Colonic mucosa (tissue), 4 donors: ENCODE measurements at places on chromosomes 7 and 10. TPM values are rescaled to one million over a fixed set of nuclear protein-coding genes. Genes with fewer than 3 reads are reported as not detected.

DRGX gene
- total RNA-seq = not detected

GIMAP7 gene
- total RNA-seq = 4.8 TPM

WDFY4 gene
- total RNA-seq = 1.6 TPM

SPDYE9 gene
- total RNA-seq = not detected

INMT gene
- 6.0 TPM for total RNA-seq

CALCR gene
- not detected for total RNA-seq

FAM237B gene
- not detected for total RNA-seq

UNCX gene
- not detected for total RNA-seq

RAMP3 gene
- total RNA-seq = 7.2 TPM

ZKSCAN1 gene
- 147 TPM for total RNA-seq

SUGCT gene
- total RNA-seq = 15.1 TPM

GRCh38 chr10:45375101-45375500 is 1.1 kb downstream of the ALOX5 start:
- H3K4me3 ChIP-seq = peak overlapping the region; percentile 38
- H3K27ac ChIP-seq = no peak overlapping the region
- peaks cover 25% of the 10 kb centered on the region for H3K27me3 ChIP-seq
- H3K4me1 ChIP-seq = no peaks in the 10 kb centered on the region

- H3K27ac ChIP-seq = no peak overlapping the region
- DNase-seq = no peak
- H3K36me3 ChIP-seq = no peaks in the 10 kb centered on the region
- no peaks in the 10 kb centered on the region for H3K27me3 ChIP-seq
- H3K4me3 ChIP-seq = peak overlapping the region; percentile 45
These were observed 571 bp upstream of the PRKAR2B start for GRCh38 chr7:107043921-107044346.

DNA sequence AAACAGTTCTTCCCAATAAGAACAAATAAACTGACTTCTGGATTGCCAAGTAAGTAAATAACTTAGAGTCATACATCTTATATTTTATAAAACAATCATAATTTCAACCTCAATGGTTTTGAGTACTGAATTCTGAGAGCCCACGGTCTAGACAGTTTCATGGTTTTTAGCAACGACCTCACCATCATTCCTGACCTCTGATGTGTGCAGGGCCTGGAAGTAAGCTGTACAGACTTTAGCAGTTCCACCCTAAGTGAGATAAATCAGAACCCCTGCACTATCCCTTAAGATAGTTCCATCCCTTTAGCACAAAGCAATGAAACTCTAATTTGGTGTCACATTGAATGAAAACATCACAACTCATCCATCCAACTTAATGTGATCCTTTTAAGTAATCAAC is 86.0 kb downstream of the NEBL start:
- no peak for DNase-seq
- H3K27me3 ChIP-seq = no peaks in the 10 kb centered on the region
- H3K27ac ChIP-seq = no peak overlapping the region
- H3K4me1 ChIP-seq = no peaks in the 10 kb centered on the region
- H3K36me3 ChIP-seq = no peaks in the 10 kb centered on the region

- H3K36me3 ChIP-seq = no peaks in the 10 kb centered on the region
- no peak overlapping the region for H3K4me3 ChIP-seq
- H3K4me1 ChIP-seq = no peaks in the 10 kb centered on the region
- no peak for DNase-seq
- H3K27ac ChIP-seq = no peak overlapping the region
- no peaks in the 10 kb centered on the region for H3K27me3 ChIP-seq
These were observed 244.6 kb upstream of the MGMT start for GRCh38 chr10:129222436-129222835.

GRCh38 chr10:6395606-6396005 is 184.5 kb downstream of the PRKCQ start:
- H3K27ac ChIP-seq = no peak overlapping the region
- H3K36me3 ChIP-seq = no peaks in the 10 kb centered on the region
- no peak for DNase-seq
- no peak overlapping the region for H3K4me3 ChIP-seq

GRCh38 chr10:110978204-110978603 is 58.8 kb downstream of the SHOC2 start:
- no peak for DNase-seq
- no peak overlapping the region for H3K27ac ChIP-seq
- no peaks in the 10 kb centered on the region for H3K36me3 ChIP-seq
- H3K4me1 ChIP-seq = no peaks in the 10 kb centered on the region

DNA sequence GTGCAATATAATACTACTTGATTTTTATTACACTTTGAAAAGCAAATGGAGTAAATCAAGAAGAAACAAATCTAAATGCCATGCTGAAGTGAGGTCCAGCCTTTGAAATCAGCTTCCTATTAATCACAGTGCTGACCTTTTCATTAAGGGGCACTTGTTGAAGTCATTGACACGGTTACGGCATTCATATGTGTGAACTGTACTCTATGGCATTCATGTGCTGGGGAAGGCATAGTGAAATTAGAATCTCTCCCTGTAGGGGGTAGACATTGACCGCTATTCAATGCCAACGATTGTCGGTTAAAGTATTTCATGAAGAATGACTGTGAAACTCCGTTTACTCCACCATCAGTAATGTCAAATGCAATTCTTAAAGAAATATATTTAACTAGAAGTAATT is 296.1 kb upstream of the SEMA3A start:
- H3K36me3 ChIP-seq = no peaks in the 10 kb centered on the region
- no peaks in the 10 kb centered on the region for H3K4me1 ChIP-seq
- H3K4me3 ChIP-seq = no peak overlapping the region
- no peak for DNase-seq
- H3K27me3 ChIP-seq = no peaks in the 10 kb centered on the region
- no peak overlapping the region for H3K27ac ChIP-seq

DNA sequence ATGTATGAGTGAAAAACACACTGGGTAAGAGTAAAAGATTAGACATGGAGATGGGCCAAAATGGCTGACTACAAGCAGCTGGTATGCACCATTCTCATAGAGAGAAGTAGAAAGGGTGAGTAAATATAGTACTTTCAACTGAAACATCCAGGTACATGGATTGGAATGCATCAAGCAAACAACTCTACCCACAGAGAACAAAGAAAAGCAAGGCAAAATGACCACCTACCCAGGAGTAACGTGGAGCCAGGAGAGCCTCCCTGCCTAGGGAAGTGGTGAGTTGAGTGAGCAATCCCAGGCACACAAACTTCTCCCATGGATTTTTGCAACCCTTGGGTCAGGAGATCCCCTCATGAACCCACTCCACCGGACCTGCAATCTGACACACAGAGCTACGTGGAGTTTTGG is 212.8 kb downstream of the PTN start:
- no peaks in the 10 kb centered on the region for H3K27me3 ChIP-seq
- DNase-seq = no peak
- no peaks in the 10 kb centered on the region for H3K4me1 ChIP-seq
- no peaks in the 10 kb centered on the region for H3K36me3 ChIP-seq

- H3K27ac ChIP-seq = no peak overlapping the region
- peak; percentile 15 for DNase-seq
- H3K4me1 ChIP-seq = no peaks in the 10 kb centered on the region
- H3K27me3 ChIP-seq = no peaks in the 10 kb centered on the region
- H3K36me3 ChIP-seq = no peaks in the 10 kb centered on the region
- H3K4me3 ChIP-seq = no peak overlapping the region
These were observed 97.4 kb downstream of the FOXL3 start for GRCh38 chr7:387132-388022.

GRCh38 chr7:100752994-100753393 is 19.6 kb downstream of the ZAN start:
- no peak overlapping the region for H3K27ac ChIP-seq
- H3K36me3 ChIP-seq = no peaks in the 10 kb centered on the region
- no peaks in the 10 kb centered on the region for H3K27me3 ChIP-seq
- no peak overlapping the region for H3K4me3 ChIP-seq
- DNase-seq = no peak

GRCh38 chr7:42628054-42628453 is 283.8 kb downstream of the C7orf25 start:
- H3K36me3 ChIP-seq = no peaks in the 10 kb centered on the region
- DNase-seq = no peak
- H3K4me3 ChIP-seq = no peak overlapping the region
- H3K27me3 ChIP-seq = no peaks in the 10 kb centered on the region
- no peaks in the 10 kb centered on the region for H3K4me1 ChIP-seq

GRCh38 chr7:149373089-149373488 is 87.8 kb downstream of the ZNF777 start:
- no peak overlapping the region for H3K27ac ChIP-seq
- no peaks in the 10 kb centered on the region for H3K27me3 ChIP-seq

- no peaks in the 10 kb centered on the region for H3K4me1 ChIP-seq
- H3K27me3 ChIP-seq = no peaks in the 10 kb centered on the region
- no peak overlapping the region for H3K27ac ChIP-seq
- no peaks in the 10 kb centered on the region for H3K36me3 ChIP-seq
- DNase-seq = no peak
These were observed 133.8 kb upstream of the PRSS1 start for GRCh38 chr7:142615508-142615907.

GRCh38 chr10:77726732-77727131 is 89.1 kb upstream of the KCNMA1 start:
- H3K27ac ChIP-seq = no peak overlapping the region
- H3K27me3 ChIP-seq = no peaks in the 10 kb centered on the region
- no peak overlapping the region for H3K4me3 ChIP-seq
- no peaks in the 10 kb centered on the region for H3K4me1 ChIP-seq
- no peaks in the 10 kb centered on the region for H3K36me3 ChIP-seq
- DNase-seq = no peak

- no peak for DNase-seq
- peak overlapping the region; percentile 99 for H3K27ac ChIP-seq
- H3K4me3 ChIP-seq = peak overlapping the region; percentile 89
- no peaks in the 10 kb centered on the region for H3K36me3 ChIP-seq
- no peaks in the 10 kb centered on the region for H3K4me1 ChIP-seq
- H3K27me3 ChIP-seq = no peaks in the 10 kb centered on the region
These were observed 570 bp downstream of the TBC1D12 start for GRCh38 chr10:94402843-94403379.

GRCh38 chr10:88379575-88379974 is 203.5 kb downstream of the RNLS start:
- H3K4me1 ChIP-seq = no peaks in the 10 kb centered on the region
- H3K27me3 ChIP-seq = no peaks in the 10 kb centered on the region
- no peaks in the 10 kb centered on the region for H3K36me3 ChIP-seq
- no peak overlapping the region for H3K4me3 ChIP-seq

DNA sequence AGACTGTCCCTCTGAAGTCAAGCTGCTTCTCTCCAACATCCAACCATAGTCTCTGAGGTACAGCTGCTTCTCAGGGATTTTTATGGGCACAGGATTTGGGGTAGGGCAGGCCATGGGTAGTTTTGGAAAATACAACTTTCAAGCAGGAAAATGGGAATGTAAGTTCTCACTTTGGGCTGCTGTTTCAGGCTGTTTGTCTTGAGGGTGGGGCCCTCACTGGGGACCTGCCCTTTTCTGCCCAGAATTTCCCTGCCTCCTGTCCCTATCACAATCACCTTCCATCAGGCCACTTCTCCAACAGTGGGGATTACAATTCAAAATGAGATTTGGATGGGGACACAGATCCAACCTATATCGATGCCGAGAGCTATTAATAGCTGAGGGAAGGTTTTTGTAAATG is 24.5 kb downstream of the SSMEM1 start:
- no peak for DNase-seq
- H3K4me1 ChIP-seq = no peaks in the 10 kb centered on the region
- H3K4me3 ChIP-seq = no peak overlapping the region
- no peaks in the 10 kb centered on the region for H3K27me3 ChIP-seq

DNA sequence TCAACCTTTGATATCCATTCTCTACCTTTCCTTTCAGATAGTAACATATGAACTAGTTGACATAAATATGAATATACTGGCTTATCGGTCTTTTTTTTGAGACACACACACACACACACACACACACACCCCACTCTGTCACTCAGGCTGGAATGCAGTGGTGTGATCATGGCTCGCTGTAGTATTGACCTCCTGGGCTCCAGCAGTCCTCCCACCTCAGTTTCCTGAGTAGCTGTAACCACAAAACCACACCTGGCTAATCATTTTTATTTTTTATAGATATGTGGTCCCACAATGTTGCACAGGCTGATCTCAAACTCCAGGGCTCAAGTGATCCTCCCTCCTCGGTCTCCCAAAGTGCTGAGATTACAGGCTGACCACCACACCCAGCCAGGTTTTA is 14.2 kb upstream of the NT5C3A start:
- no peak overlapping the region for H3K27ac ChIP-seq
- DNase-seq = no peak
- no peaks in the 10 kb centered on the region for H3K4me1 ChIP-seq
- no peaks in the 10 kb centered on the region for H3K36me3 ChIP-seq
- no peaks in the 10 kb centered on the region for H3K27me3 ChIP-seq

GRCh38 chr10:69213591-69214311 is 6.4 kb upstream of the HKDC1 start:
- H3K27ac ChIP-seq = no peak overlapping the region
- H3K36me3 ChIP-seq = no peaks in the 10 kb centered on the region
- no peak overlapping the region for H3K4me3 ChIP-seq
- no peaks in the 10 kb centered on the region for H3K27me3 ChIP-seq
- peaks cover 7% of the 10 kb centered on the region for H3K4me1 ChIP-seq
- no peak for DNase-seq

GRCh38 chr10:13019280-13019679 is 17.8 kb upstream of the CCDC3 start:
- no peak for DNase-seq
- H3K36me3 ChIP-seq = no peaks in the 10 kb centered on the region
- no peaks in the 10 kb centered on the region for H3K27me3 ChIP-seq
- H3K4me3 ChIP-seq = no peak overlapping the region
- H3K27ac ChIP-seq = no peak overlapping the region
